ENCODE measurements at places on chromosomes 4 and X.

GRCh38 chrX:114210879-114211278 lies 373.0 kb upstream of the HTR2C start:
- no peak for DNase-seq

- DNase-seq, result no peak
Observed at GRCh38 chr4:211033-211511, 86.8 kb downstream of the ZNF718 start.

- no peak for DNase-seq
Observed at GRCh38 chrX:63128509-63128908, 222.6 kb downstream of the SPIN4 start.

DNA sequence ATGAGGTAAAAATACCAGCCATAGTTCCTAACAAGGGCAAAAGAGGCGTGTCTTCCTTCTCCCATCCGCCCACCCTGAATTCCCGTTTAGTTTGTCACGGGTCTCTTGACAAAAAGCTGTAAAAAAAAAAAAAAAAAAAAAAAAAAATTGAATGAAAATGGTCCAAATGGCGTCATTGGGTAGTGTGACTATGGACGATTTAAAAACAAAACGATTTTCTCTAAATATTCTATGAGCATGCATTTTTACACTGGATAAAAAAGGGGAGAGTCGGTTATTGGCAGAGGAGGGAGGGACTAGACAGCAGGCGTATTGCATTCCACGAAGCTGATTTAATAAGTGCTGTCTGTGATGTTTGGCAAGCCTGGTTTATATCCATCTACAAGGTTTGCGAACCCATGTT lies at the start of gene FAM133A:
Gene FAM133A, plus strand, starts transcription at position 338 of the 403 bp plus-strand sequence. CDS start 35,214 bp downstream, outside the sequence.
- DNase-seq, result no peak

GRCh38 chr4:146458594-146458993 lies 63.1 kb downstream of the SLC10A7 start:
- no peak for DNase-seq

Data from stimulated activated CD8-positive, alpha-beta memory T cell treated with anti-CD3 and anti-CD28 coated beads, Interleukin-4, amount 100 ng/mL, for 4 hours (primary cell).